ENCODE measurements at places on chromosomes 6 and 20. TPM values are rescaled to one million over a fixed set of nuclear protein-coding genes. Genes with fewer than 3 reads are reported as not detected.

The IP6K3 gene
- 3.4 TPM for polyA plus RNA-seq

The MAS1 gene
- polyA plus RNA-seq = 0.02 TPM

DNA sequence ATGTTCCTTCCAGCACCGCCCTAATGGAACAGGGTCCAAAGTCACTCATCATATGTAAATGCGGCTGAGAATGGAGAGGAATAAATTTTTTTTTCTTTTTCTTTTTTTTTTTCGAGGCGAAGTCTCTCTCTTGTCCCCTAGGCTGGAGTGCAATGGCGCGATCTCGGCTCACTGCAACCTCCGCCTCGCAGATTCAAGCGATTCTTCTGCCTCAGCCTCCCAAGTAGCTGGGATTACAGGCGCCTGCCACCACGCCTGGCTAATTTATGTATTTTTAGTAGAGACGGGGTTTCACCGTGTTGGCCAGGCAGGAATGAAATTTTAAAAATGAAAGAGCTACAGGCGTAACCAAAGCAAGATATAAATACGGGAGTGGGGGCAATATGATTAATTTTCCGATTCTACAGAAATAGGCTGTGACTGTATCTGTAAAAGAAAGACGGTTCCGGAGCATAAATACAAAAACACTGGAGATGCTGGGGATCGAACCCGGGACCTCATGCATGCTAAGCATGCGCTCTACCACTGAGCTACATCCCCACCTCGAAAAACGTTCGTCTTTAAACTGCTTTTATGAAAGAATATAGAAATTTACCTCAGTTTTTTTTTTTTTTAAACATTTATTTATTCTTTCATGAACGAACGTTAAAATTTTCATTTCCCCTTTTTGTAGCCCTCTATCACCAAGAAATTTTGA lies 132.2 kb downstream of the GPX5 start:
- DNase-seq = peak; percentile 72

The DCDC2 gene
- 2.3 TPM for polyA plus RNA-seq

The SLC17A9 gene
- 9.2 TPM for polyA plus RNA-seq

DNA sequence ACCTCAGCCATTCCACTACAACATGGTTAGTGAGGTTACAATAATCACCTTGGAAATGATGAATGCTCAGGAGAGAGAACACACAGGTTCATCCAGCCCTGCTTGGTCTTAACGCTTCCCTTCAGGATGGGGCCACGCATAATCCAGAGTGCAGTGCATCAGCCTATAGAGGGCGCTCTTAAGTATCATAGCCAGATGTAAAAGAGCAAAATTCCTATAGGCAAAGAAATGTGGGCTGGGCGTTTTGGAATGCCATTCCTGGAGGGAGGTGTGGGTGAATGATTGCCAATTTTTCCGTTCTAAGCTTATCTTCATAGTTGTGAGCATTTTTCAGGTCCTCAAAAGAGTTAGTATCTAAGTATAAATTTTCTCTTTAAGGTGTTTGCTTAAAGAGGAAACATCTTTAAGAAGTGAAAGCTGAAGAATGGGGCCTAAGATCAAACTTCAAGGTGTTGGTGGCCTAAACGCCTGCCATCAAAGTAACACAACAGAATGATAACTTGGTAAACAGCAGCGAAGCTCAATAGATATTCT lies 1.8 kb downstream of the RIPOR2 start:
- no peak for DNase-seq

- no peak for DNase-seq
Observed at GRCh38 chr6:100889351-100889750, 8.2 kb upstream of the ASCC3 start.

DNA sequence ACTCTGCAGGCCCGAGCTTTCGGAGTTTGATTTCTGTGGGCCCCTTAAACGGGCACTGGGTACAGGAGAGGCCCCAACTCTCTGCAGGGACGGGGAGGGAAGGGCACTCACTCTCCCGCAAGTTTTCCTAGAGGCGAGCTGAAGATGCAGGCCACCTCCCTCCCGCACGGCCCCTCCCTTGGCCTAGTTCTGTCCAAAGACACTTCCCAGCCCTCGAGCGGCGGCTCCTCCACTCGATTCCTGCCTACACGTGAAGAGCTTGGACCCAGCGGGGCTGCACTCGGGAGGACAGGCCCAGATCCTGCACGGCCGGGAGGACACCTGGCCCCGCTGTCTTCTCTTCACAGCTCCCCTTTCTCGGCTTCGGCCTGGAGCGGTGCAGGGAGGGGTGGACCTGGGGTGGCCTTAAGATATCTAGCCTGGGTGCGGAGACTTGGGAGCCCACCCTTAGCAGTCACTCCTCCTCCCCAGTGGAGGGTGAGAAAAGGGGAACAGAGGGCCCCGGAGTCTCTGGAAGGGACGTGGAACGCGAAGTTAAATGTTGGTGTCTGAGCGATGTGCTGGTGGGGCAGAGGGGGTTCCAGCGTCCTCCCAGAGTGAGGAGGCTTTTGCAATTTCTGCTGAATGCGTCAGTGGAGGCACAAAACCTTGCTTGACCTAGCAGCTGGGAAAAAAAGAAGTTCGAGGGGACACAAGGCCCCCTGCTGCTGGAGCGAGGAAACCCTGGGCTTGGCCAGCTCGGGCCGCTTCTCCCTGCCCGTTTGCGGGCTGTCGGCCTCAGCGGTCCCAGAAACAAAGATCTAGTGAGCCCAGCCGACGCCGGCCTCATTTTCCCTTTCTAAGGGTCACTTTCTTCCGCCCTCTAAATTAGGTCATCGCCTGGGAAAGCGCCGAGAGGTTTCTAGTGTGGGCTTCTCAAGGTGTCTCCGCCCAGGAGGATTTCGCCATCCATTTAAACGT lies 4.9 kb downstream of the OLIG3 start:
- DNase-seq = peak; percentile 49

The TMC2 gene
- polyA plus RNA-seq = 0.06 TPM

The CRISP2 gene
- polyA plus RNA-seq = 1.2 TPM

DNA sequence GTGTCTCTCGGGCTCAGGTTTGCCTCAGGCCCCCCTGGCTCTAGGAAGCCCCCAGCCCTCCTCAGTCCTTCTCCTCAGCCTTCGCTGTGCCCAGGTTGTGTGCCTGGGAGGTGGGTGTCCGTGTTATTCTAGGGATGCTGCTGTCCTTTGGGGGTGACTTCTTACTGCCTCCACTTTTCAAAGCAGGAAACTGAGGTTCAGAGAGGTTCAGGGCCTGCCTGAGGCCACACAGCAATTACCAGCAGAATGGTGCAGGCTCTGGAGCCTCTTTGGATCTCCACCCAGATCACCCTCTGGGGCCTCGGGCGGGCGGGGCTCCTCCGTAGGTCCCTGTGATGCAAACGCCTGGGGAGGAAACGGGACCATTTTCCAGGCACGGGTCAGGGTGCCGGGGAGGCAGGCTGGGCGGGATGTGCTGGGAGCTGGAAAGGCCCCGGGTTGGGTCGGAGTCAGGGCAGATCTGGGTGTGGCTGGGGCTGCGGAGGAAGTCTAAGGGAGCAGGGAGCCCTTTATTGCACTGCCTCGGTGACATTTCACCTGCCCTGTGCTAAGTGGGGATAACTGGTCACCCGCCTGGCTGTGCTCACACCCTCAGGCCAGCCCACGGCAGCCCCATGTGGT lies 23.2 kb downstream of the GATA5 start:
- no peak for DNase-seq

DNA sequence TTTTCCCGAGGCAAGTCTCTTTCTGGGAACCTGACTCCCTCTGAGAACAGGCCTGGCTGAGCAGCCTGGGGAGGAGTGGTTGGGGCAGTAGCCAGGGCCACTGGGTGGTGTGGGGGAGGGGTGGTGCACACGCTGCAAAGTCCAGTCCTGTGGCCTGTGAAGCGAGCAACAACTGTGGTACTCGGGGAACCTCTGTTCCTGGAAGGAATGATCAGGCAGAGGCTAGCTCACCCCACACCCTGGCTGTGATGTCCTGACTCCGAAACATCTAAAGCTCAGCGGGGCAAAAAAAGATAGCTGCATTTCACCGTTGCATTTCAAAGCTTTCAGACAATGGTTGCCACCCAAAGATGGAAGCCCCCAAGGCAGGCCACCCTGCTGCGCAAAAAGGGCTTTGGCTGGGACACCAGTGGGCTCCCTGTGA lies 25.5 kb downstream of the PCK1 start:
- no peak for DNase-seq

- DNase-seq = no peak
Observed at GRCh38 chr6:136303516-136303915, 13.9 kb upstream of the BCLAF1 start.

The TOMM6 gene
- 236 TPM for polyA plus RNA-seq

- no peak for DNase-seq
Observed at GRCh38 chr20:31617432-31618104, 12.5 kb downstream of the ID1 start.

- DNase-seq = no peak
Observed at GRCh38 chr6:169397684-169398083, 144.0 kb upstream of the THBS2 start.

The TRIM31 gene
- 1.4 TPM for polyA plus RNA-seq

DNA sequence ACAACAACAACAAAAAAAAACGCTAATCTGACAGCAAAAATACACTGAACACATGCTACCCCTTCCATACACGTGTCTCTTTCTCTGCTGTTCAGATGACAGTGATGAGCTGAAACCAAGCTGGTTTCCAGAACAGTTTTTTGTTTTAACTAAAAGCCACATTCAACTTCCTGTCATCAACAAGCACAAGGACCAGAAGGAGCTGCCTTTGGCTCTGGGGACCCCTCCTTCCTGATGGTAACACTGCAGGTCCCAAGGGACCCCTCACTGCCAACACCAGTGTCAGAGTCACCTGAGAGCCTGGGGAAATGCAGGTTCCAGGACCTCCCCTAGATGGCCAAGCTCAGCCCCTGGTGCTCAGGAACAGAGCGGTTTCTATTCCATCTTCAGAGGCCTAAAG lies 6.0 kb downstream of the CST7 start:
- no peak for DNase-seq

GRCh38 chr6:57279013-57279412 lies 38.4 kb upstream of the PRIM2 start:
- no peak for DNase-seq

The KHDRBS2 gene
- 0.68 TPM for polyA plus RNA-seq

GRCh38 chr20:10660661-10661060 lies 13.1 kb downstream of the JAG1 start:
- no peak for DNase-seq

- DNase-seq = no peak
Observed at GRCh38 chr6:141349710-141350109, 783.0 kb upstream of the GJE1 start.

- DNase-seq = no peak
Observed at GRCh38 chr6:122717350-122717749, 62.2 kb upstream of the FABP7 start.

The ADGRB3 gene
- polyA plus RNA-seq = 0.56 TPM

DNA sequence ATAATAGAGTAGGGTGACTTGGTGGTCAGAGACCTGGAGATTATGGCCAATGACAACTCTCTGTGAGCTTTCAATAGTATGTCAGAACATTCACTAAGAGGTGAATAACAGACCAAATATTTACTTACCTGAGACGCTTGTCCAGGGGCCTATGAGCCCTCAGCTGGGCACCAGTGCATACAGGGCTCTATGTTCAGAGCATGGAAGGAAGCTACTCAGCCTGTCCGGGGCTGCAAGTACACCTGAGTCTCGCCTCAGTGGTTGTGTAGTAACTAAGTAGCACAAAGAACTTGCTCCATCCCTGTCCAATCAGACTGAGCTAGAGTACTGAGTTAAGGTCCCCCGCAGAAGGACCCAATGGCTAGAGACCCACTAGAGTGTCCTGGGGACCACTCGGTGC lies 11.6 kb upstream of the SCGN start:
- DNase-seq = no peak

The DDX43 gene
- polyA plus RNA-seq = 0.81 TPM

GRCh38 chr6:98864497-98864896 lies 30.1 kb downstream of the POU3F2 start:
- no peak for DNase-seq

The HCRTR2 gene
- polyA plus RNA-seq = not detected

DNA sequence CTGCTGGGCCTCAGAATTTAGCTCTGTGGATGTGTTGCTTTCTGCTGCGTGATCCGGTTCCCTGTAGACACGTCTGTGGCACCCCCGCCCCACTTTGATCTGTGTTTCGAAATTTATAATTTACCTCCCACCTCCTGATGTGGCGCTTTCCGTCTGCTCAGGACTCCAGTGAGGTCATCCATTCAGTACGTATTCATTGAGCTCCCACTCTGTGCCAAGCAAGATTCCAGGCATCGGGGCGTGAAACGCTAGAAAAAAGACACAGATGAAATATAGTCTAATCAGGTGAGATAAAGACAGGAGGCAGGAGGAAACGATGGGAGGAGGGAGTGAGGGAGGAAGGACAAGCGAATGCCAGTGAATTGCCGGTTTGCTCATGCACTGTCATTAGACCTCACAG lies 431.9 kb upstream of the SULF2 start:
- no peak for DNase-seq

DNA sequence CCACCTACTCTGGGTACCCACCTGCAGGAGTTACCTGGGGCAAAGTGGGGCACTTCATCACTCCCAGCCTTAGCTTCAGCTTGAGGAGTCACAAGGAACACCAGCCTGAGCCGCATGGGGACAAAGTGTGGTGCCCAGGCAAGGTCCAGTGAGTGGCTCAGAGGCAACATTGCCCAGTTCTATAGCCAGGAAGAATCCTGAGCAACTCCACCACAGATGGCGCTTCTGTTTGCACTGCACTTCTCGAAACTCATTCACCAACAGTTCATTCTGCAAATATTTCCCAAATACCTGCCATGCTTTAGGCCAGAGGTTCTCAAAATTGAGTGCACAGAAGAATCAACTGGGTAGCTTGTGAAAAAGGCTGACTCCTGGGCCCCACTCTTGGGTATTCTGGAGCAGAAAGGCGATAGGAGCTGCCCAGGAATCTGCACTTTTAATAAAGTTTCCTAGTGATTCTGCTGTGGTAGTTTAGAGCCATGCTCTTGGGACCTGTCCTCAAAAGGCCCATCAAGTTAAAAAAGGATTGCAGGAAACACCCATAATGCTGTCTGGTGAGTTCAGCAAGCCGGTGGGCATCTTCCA lies 83.1 kb downstream of the VEGFA start:
- peak; percentile 67 for DNase-seq

The KIAA0408 gene
- 2.9 TPM for polyA plus RNA-seq

DNA sequence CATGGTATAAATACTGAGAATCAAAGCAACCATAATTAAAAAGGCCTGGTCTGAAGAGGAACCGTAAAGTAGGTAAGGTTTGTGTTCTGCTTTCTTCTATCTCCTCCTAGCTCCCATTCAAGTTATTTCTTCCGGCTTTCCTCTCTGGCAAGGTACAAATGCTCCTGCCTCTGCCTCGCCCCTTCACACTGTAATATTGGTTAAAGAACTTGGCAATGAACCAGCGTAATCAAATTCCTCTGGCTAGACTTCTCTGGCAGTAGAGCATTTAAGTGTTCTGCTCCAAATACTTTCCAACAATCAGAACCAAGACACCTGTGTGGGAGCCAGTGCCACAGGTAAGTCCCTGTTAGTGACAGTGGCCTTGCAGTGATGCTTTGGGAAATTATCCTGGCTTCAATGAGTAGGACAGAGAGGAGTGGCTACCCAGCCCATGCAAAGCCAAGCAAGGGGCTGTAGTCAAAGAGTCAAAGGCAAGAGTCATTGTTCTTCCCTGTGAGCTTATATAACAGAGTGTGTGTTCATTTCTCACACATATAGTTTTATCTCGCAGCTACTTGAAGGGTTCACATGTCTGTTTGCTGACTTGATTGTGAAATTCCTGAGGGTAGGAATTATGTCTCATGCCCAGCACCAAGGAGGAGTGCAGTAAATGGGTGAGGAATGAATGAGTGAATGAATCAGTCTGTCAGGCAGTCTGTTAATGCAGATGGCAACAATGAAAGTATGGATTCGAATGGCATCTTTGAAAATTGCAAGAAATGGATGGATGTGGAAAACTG lies 329.3 kb downstream of the NRN1 start:
- DNase-seq = no peak

- peak; percentile 76 for DNase-seq
Observed at GRCh38 chr6:41780551-41781365, at the start of gene PRICKLE4. Gene PRICKLE4, plus strand, starts transcription at chr6:41780782. Its CDS starts 2,692 bp downstream, at chr6:41783474.

- no peak for DNase-seq
Observed at GRCh38 chr6:39402239-39402751, 79.8 kb upstream of the KCNK16 start.

The CDSN gene
- polyA plus RNA-seq = 0.05 TPM

Measured in lung (tissue), 17 donors.